ENCODE measurements at places on chromosomes 7 and 10.

DNA sequence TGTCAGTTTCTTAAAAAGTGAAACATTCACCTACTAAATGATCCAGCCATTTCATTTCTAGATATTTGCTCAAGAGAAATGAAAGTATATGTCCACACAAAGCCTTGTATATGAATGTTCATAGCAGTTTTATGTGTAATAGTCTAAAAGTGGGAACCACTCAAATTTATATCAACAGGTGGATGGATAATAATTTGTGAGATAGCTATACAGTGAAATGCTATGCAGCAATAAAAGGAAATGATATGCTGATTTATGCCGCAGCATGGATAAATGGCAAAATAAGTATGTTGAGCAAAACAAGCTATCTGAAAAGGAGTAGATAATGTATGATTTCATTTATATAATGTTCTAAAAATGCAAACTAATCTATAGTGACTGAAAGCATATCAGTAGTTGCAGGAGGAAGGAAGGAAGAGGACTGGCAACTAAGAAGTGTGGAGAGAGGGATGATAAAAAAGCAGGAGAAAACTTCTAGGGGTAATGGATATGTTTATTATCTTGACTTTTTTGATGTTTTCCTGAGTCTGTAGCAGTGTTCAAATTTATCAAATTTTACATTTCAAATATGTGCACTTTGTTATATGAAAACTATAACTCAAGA, 80.6 kb downstream of the ABCB5 start:
- DNase-seq = no peak

DNA sequence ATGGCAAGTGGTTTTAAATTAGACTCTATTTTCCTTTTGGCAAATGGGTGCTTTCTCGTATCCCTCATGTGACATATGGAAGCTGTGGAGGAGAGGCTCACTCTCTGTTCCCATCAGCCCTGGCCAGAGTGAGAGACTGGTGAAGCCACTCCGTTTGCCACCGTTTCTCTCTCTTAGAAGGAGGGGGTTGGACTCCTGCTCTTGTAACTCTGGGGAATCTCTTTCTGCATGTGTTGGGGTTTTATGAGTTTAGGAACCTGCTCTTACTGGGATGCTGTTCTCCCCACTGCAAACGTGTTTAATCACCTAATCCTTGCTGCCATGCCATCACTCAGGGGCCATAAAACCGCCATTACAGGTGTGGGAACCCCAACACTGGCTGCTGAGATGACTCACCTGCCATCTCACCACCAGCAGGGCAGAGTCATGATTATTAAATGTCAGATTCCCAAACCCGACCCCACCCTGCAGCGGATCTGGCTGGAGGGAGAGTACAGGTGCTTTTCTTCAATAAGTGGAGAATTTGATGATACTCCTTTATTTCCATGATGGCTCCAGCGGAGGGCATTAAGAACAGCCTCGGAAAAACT, 103.2 kb downstream of the ADCY1 start:
- DNase-seq = no peak

- DNase-seq = no peak
Measured at GRCh38 chr7:117023325-117023854, 70.1 kb downstream of the ST7 start.

- no peak for DNase-seq
Measured at GRCh38 chr10:128221117-128221516, 94.9 kb upstream of the MKI67 start.

DNA sequence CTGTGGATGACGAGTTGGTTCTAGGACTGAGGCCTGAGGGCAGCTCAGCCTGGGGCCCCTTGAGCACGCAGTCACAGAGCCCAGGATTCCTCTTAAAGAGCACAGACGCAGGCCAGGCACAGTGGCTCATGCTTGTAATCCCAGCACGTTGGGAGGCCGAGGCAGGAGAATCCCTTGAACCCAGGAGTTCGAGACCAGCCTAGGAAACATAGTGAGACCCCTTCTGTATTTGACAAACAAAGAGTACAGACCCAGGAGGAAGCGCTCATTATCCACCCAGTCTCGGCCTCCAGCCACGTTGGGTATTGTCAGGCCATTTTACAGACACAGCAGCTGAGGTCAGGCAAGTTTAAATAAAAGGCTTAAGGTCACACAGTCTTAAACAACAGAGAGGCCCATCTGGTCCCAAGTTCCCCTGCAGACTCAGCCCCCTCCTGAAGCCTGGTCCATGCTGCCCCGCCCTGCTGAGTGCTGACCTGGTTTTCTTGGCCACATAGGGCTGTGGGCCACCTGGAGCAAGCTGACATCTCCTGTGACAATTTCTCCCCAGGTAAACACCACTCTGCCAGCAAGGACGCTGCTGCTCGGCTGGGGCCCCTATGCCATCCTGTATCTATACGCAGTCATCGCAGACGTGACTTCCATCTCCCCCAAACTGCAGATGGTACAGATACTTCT, 12.6 kb downstream of the RGR start:
- no peak for DNase-seq

DNA sequence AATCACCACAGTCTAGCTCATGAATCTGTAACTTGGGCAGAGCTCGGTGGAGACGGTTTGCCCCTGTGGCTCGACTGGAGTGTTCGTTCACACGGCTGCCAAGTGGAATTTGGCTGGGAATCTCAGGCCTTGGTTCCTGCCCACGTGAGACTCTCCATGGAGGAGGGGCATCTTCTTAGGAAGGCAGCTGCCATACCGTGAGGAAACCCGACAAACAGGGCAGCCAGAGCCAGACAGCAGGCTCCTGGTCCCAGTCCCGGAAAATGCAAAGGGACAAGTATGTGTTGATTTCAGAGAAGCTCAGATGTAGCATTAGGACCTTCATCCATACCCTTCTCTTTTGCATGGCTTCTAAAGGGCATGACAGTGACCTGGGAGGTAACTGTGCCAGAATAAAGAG, 26.6 kb downstream of the AMZ1 start:
- no peak for DNase-seq

Measured in muscle of back (tissue), 13 donors.